NCI-H1417 (cell line): ENCODE measurements at places on chromosomes 5 and 9.
A peak's percentile ranks its signal among the peaks of the same experiment; 100 is the strongest.

DNA sequence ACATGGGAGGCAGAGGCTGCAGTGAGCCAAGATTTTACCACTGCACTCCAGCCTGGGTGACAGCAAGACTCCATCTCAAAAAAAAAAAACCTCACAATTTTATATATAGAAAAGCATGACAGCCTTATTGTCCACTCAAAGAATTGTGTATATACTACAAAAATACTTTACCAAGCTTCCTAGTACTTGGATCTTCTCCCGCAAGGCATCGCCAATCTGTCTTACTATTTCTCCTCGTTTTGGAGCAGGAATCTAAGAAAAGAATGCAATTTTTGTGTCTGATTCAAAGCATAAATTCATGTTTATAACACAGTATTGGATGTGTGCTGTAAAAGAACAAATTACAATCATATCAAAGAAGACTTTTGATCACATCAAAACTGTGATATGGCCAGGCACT is 11.3 kb downstream of the ALDH7A1 start:
- DNase-seq, result no peak

DNA sequence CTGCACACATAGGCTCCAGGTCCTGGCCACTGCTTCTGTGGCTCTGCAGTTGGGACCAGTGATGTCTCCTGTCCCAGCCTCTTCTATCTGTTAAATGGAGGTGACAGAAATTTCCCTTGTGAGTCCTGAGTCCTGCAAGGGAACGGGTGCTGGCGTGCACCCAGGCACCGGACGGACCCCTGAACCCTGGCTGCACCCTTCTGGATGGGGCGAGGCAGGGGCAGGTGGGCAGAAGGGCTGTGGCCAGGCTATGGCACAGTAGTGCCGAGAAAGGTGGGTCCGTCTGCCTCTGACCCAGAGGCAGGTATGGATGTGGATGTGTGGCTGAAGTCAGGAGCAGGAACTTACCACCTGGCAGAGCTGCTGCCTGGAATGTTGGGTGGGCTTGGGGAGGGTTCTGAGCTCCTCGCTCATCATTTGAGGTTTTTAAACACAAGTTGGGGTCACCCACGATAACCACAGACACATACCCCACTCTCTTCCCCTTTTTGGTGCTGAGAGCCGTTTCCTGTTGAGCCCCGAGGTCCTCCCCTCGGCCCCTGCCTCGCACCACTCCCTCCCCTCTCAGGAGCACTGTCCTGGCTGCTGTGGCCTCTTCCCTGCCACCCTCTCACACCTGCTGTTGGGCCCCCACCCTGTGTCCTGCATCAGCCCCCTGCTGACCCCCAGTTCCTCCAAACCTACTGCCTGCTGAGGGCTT is 82.0 kb downstream of the COL5A1 start:
- DNase-seq, result no peak

- no peak for DNase-seq
Observed at GRCh38 chr5:1402611-1403255, 42.5 kb downstream of the SLC6A3 start.

DNA sequence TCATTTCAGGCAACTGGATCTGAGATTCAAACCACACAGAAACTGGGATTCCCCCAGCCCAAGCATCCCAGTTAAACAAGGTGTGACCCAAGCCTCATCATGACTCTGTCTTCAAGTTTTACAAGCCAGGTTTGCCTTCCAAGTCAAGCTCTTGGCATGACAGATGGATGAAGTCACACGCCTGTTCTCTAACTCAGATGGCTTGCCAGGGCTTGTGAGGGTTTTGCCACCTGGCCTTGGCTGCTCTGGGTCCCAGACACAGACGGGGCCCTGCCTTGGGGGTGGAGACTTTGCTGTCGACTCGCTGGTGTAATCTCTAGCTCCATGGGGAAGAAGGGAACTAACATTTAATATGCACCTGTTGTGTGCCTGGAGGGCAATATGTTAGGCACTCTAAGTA is 95.8 kb upstream of the RARS1 start:
- no peak for DNase-seq

DNA sequence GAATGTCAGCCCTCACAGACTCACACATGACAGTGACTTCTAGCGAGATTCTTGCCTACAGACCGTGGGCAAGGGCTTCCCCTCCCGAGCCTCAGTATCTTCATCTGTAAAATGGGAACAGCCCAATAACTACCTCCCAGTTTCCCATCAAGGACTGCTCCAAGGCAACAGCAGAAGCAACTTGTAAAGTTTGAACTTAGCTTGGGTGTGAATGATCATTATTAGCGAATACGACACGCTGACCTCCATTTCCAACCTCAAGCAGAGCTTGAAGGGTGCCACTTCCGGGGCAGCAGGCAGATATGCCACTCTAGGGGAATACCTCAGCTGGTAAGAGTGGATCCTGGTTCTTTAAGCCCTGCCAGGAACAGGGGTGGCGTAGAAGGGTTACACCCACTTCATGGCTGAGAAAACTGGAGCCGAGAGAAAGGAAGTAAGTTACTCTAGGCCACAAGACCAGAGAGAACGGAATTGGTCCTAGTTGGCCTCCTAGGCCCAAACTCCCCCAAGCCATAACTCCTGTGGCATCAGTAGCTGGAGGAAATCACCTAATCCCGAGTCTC is 2.0 kb downstream of the RNF44 start:
- DNase-seq, result no peak

DNA sequence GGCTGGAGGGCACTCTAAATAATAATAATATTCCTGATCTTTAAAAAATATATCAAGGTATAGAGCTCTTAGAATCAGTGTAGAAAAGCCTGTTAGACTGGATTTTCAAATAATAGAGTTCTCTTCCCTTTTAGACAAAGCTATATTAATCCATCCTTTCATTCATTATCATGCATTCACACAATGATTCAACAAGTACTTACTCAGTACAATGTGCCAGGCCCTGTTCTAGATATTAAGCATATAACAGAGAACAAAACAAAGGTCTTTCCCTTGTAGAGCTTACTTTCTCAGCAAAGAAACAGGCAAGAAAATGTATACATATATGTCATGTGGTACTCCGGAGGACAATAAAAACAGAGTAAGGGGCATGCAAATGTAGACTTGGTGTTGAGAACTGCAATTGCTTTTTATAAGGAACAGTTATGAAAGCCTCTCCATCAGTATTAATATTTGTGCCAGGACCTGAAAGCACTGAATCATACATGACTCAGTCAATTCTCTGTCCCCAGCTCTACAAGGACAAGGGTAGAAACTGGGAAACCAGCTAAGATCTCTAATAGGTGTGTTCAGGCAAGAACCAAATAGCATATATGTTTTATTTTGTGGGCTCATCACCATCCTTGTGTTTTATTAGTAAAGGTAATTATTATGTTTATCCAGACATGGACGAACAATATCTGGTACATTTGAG is 72.2 kb downstream of the PIP5K1B start:
- DNase-seq, result peak; percentile 53

GRCh38 chr5:180739271-180739670 is 587 bp downstream of the OR2Y1 start:
- no peak for DNase-seq

DNA sequence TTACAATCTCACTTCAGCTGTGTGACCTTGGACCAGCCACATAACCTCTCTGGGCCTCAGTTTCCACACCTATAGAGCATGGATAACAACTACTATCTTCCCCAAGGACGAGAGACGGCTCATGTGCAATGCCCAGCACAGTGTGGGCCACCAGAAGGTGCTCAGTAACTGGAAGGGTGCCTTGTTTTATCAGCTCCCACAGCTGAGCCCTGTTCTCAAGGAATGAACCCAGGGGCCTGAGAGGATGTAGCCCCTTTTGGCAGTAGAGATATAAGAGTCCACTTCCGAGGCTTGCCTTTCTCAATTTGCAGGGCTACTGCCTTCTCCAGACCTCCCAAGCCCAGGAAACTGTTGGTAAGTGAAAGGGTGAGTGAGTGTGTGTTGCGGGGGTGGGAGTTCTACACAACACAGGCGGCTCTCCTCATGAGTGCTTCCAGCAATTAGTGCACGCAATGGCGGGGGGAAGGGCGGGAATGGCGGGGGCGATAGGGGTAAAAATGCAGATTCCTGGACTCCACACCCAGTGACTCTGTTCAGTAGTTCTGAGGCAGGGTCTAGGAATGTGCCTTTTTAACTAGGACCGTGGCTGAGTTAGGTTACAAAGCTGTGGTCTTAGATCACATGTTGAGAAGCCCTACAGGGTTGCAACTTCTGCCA is 185.1 kb downstream of the FSTL4 start:
- DNase-seq, result no peak

- no peak for DNase-seq
Observed at GRCh38 chr5:83374547-83374946, 97.0 kb upstream of the VCAN start.

DNA sequence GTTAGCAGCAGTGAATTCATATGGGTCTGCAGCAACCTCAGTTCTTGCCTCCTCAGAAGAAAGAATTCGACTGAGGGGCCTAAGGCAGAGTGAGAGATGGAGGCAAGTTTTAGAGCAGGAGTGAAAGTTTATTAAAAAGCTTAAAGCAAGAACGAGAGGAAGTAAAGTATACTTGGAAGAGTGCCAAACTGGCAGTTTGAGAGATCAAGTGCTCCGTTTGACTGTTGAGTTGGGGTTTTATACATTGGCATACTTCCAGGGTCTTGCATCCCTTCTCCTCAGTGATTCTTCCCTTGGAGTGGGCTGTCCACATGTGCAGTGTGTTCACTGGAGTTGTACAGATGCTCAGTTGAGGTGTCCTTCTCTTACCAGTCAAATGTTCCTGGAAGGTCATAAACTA is 203.6 kb downstream of the SPATA31D1 start:
- DNase-seq, result no peak

- DNase-seq, result peak; percentile 78
Observed at GRCh38 chr9:36870960-36871359, 163.1 kb downstream of the PAX5 start.

- DNase-seq, result no peak
Observed at GRCh38 chr5:100757618-100758017, 145.5 kb downstream of the ST8SIA4 start.

GRCh38 chr5:16934123-16934522 is 2.0 kb downstream of the MYO10 start:
- DNase-seq, result peak; percentile 53

DNA sequence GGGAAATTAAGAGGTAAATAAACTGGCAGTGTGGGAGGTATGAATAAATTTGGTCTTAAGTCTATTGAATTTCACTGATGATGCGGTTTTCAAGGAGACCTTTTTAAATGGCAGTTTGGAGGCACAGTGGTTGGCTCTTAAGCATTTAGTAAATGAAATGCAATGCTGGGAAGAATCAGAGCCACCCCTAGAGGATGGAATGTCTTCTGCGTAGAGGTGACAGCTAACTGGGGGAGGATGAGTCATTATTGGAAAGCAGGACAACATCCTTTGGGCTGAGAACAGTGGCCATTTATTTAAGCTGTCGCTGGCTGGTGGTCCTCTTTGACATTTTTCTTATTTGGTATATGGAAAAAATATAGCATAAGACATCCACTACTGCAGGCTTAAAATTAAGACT is 163.2 kb downstream of the SH3GL2 start:
- DNase-seq, result peak; percentile 8

- DNase-seq, result peak; percentile 79
Observed at GRCh38 chr5:7078901-7079300, 317.0 kb upstream of the ADCY2 start.

DNA sequence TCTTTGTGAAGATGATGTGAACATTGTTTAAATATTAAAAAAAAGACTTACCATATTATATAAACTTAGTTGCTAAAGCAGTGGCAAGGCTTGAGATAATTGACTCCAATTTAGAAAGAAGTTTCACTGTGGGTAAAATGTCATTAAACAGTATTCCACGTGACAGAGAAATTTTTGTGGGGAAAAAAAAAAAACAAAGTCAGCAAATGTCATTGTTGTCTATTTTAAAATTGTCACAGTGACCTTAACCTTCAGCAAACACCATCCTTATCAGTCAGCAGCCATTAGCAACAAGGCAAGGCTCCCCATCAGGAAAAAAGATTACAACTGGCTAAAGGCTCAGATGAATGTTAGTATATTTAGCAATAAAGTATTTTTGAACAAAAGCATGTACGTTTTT is 99.3 kb upstream of the CDH18 start:
- DNase-seq, result no peak

DNA sequence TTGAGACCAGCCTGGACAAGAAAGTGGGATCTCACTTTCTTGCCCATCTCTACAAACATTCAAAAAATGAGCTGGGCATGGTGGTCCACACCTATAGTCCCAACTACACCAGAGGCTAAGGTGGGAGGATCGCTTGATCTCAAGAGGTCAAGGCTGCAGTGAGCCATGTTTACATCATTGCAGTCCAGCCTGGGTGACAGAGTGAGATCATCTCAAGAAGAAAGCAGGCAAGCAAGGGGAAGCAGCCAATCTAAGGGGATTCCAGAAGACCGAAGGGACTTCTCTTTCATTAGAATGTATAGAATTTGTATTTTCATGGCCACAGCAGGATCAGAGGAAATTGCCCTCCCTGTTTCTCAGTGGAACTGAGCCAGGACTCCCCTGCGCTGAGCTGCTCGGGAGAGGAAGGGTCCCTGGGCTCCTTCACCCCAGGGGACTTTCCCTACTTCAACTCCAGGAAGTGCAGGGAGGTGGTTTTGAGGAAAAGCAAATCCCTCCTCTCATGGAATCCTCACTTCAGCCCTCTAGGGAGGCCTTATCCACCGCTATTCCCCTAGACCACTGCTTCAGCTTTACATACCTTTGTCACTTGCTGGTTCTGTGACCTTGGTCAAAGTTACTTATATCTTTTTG is 12.1 kb downstream of the WWC1 start:
- no peak for DNase-seq

DNA sequence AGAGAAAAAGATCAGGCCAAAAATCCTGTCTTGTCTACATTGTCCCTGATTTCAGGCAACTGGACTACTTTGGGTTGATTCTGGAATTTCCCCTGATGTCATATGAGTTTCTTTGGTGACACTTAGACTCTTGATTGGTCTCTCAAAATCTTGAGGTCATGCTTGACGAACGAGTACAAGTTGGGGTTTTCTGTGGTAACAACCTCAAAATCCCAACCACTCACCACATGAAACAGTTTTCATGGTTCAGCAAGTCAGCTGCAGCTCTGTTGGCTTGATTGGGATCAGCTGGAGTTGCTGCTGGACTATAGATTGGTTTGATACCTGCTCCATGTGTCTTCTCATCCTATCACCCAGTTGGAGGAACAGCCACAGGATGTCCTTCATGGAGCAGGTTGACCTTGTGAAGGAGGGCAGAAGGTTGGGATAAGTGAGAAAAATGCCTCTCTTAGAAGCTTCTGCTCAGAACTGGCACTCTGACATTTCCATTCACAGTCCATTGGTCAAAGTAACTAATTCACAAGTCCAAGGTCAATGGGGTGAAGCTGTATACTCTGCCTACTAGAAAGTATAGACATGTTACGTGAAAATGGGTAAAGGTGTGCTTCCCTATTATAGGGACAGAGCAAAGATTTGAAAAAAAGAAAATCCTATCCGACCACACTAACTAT is 284.5 kb downstream of the SH3GL2 start:
- DNase-seq, result no peak
